ENCODE measurements at places on chromosomes 5 and 9.

DNA sequence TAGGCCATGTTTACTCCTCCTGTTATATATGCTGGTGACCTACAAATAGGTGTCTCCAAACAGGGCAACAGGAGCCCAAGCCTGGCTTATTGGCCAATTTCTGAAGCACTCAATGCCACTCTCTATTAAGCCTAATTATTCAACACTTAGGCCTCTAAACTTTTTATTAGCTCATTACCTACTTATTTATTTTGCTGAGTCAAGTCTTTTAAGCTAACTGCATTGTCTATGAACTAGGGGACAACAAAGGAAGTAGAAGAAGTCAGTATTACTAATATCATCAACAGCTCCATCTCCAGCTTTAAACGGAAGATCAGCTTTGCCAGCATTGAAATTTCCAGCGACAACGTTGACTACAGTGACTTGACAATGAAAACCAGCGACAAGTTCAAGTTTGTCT lies 28.2 kb downstream of the GABRP start:
- DNase-seq: no peak

- peak; percentile 94 for DNase-seq
These were observed 330.7 kb downstream of the PDE4D start for GRCh38 chr5:59562756-59563389.

DNA sequence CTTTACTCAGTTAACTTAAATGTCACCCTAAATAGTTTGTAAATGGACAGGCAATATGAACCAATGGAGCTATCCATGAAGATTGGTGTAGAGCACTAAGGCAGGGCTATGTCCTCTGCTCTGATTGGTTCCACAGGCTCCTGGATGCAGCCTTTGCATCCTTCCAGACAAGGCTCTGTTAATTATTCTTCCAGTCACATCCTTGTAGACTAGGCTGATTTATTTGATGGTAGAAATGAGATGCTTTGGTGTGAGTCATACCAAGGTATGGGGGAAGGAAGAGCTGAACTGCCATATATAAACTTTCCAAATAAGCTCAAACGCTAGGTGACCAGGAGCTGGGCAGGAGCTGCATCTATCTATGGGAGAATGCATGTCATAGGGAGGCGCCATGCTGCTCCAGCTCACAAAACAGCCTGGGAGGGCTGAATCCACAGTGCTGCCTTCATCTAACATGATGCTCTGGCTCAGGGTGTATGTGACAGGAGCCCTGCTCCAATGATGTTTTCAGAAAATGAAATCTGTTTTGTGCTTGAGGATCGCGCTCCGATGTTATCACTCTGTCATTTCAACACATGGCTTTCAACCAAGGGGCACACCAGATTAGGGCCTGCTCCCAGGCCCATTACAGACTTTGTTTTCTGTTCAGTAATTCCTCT lies 818.0 kb upstream of the ZNF608 start:
- DNase-seq: no peak

- no peak for DNase-seq
These were observed 37.3 kb upstream of the TRIO start for GRCh38 chr5:14105718-14106410.

GRCh38 chr5:169527066-169527465 lies 56.5 kb upstream of the SPDL1 start:
- DNase-seq: no peak

DNA sequence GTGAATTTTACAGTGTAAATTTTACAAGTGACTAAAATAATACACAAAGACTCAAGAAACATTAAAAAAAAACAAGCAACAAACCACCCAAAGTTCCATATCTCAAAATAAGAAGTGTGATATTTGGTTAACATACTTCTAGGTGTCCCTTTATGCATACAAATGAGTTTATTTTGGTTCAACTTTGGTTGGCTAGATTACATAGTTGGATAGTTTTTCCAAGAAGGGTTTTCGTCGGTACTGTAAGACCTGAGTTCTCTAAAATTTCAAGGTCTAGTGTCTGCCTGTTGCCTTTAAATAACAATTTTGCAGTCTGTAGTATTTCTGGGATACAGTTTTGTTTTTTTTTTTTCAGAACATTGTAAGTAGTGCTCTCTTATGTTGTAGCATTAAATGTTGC lies 58.8 kb upstream of the JAK2 start:
- no peak for DNase-seq

DNA sequence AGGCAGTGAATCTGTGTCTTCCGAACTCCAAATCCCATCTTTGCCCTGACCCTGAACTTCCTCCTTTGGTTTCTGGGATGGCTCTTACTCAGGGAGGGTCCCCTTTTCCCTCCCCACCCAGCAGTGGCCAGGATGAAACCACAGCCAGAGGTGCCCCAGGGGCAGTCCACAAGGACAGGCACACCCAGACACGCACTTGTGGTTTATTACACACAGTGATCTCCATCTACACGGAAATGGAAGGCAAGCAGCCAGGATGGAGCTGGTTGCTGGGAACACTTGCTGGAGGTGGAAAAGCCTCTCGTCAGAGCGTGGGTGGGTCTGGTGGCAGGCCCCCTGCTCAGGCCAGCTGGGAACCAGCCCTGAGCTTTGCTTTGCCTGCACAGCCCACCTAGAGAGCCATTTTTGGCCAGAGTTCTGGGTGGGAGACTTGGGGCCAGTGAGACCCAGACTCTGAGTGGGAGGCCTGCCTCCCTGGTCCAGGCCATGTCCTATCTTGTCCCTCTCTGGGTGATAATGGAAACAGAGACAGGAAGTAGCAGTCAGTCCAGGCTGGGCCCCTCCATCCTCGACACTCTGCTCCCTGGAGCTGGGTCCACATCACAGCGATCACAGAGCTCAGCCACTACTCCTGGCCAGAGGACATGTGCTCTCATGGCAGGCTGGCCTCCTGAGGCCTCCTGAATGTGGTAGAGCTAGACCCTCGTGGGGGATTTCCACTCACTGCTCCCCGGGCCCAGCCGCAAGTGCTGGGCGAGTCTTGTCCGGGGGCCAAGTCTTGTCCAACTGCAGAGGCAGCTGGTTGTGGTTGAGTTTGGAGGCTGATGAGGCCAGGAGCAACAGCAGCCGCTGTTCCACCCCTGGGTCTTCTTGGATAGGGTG lies 5.1 kb upstream of the PHYKPL start:
- DNase-seq: no peak

GRCh38 chr5:36875051-36875789 lies 1.3 kb upstream of the NIPBL start:
- peak; percentile 20 for DNase-seq

- DNase-seq: no peak
These were observed 478.0 kb downstream of the ENC1 start for GRCh38 chr5:74162524-74162923.

- no peak for DNase-seq
These were observed 20.3 kb downstream of the ARPC5L start for GRCh38 chr9:124882231-124882630.

- no peak for DNase-seq
These were observed 29.1 kb upstream of the DUSP1 start for GRCh38 chr5:172800088-172800551.

GRCh38 chr9:99556998-99557397 lies 264.7 kb upstream of the NR4A3 start:
- no peak for DNase-seq

GRCh38 chr9:99054581-99054980 lies 50.3 kb upstream of the TGFBR1 start:
- DNase-seq: no peak

- peak; percentile 56 for DNase-seq
These were observed 476.1 kb upstream of the ACO1 start for GRCh38 chr9:31908158-31908890.

- no peak for DNase-seq
These were observed 148.9 kb downstream of the RMI1 start for GRCh38 chr9:84129529-84129928.

- no peak for DNase-seq
These were observed 103.2 kb downstream of the VAV2 start for GRCh38 chr9:133888809-133889491.

DNA sequence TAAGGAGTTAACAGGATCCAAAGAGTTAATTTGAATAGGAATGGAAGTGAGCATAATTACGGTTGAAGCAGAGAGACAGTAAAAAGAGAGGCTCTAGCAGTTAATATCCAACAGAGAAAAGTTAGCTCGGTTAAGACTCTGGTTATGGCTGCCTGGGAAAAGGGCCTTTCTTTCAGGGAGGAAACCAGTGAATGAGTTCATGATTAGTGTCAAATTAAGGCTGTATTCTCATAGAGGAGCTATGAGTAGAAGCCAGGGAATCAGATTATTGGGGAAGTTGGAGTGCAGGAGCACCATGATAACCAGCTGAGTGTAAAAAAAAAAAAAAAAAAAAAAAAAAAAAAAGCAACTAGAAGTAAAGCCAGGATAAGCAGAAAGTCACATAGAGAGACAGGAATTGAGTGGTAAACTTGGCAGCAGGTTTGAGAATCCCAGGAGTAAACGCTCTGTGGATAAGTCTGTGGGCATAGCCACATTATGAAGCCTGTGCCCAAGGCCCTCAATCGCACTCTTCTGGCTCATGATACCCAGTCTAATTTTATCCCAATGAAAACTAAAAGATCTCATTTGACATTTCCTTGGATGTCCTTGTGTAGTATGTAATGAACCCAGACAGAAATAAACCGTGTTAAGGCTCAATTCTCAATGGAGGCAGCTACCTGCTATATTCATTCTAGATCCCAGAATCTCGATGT lies 372.6 kb upstream of the MPDZ start:
- no peak for DNase-seq

GRCh38 chr9:126618585-126619360 lies 5.0 kb downstream of the LMX1B start:
- no peak for DNase-seq

- no peak for DNase-seq
These were observed 297.8 kb downstream of the CWC27 start for GRCh38 chr5:65066387-65067146.

- DNase-seq: no peak
These were observed 644.5 kb downstream of the KCTD16 start for GRCh38 chr5:144815131-144815530.

- DNase-seq: no peak
These were observed 933 bp upstream of the EGFL7 start for GRCh38 chr9:136661641-136662325.

DNA sequence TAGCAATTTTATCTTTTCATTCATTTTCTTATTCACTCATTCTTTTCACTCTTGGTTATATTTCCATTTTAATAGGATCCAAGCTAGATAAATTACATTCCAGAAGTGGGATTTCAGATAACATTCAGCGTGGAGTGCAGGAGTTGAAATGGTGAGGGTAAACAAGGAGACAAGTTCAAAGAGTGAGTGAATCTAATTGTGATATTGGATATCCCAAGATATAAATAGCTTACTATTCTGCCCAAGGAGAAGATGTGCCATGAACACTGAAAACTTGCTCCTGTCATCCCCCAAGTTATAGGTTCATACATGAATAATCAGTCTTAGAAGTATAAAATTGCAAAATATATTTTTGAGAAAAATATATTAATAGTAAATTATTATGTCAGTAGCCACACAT lies 459.3 kb downstream of the CETN3 start:
- DNase-seq: no peak

DNA sequence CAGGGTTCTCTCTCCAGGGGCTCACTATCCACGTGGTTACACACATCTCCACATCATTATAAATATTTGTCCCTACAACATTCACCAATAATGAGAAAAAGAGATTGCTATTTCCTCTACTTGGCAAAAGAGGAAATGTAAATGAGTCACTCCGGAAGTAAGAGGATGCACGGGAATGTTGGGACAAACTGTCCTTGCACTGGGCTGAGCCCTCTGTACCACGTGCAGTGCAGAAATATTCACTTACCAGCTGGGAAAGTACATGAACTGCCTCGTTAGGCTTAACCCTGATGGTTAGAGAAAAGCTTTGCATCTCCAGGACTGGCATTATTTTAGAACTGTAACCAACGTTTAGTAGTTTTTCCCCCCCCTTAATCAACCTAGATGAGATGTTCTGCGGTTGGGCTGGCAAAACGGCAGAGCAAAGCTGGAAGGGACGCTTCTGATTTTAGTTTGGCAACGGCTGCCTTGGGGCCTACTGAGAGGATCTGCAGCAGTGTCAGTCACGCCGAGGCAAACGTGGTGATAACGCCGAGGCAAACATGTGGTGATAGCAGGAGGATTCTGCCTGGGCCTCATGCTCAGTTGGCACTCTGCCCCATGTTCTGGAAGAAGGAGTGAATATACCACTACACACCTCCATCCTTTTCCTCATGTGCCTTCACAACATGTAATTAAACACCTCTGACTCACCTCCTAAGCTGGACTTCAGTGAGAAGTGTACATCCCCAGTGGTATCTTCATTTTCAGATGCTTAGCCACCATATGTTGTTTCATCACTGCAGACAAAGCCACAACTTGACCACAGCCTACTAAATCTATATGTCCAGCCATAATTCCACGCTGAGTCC lies 661.4 kb upstream of the KLF4 start:
- peak; percentile 6 for DNase-seq

DNA sequence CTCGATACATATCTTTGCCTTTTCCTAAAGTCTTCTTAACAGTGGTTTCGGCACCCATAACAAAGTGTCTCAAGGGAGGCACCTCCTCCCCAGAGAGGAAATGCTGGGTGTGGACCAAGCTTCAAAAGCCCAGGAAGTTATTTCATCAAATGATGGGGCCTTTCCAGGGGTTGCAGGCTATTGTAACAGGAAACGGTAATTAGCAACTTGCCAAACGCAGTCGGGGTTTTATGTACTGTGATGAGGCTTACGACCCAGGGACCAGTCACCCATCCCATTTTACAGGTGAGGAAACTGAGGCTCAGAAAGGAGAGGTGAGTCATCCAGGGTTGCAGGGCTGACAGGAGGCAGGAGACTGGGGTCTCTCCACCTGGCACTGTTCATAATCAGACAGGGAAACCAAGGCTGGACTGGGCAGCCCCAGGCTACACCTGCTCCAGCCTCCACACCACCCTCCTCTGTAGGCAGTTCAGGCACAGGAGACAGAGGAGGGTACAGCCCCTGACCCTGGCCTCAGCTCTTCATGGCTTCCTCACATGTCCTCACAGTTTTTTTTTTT lies 30.0 kb upstream of the SUSD3 start:
- DNase-seq: no peak

DNA sequence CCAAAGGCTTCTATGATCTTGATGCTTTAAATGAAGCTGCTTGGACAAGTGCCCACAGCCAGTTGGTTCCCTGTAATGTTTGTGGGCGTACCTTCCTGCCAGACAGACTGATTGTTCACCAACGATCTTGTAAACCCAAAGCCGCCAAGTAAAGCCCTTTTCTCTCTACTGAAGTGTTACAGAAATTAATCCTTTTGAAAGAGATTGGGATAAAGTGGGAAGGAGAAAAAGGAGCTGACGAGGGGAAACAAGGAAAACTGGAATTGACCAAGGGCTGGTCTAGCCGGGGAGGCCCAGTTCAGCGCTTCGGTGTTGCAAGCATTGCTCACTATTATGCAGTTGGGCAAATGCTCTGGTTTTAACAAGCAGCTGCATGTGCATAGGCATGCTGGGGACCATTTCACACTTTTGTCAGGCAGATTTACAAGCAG lies 53.2 kb downstream of the ZNF474 start:
- DNase-seq: no peak

GRCh38 chr9:119370816-119371215 lies 1.6 kb upstream of the BRINP1 start:
- DNase-seq: peak; percentile 32

DNA sequence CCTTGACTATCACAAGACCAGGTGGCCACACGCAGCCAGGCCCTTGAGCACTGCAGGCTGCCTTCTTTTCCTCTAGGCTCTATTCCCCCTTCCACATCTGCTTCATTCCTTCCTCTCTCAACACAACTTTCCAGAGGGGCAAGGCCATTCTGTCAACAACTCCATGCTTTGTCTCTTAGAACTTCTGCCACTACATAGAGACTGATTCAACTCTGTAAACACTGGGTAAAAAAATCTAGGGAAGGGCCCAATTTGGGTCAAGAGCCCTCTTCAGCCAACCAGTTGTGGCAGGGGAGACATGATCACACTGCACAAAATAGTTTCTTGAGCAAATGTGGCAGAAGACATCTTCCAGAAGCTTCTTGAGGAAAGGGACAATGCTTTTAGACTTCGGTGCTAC lies 55.6 kb downstream of the ATPSCKMT start:
- DNase-seq: no peak
